AG09319 (cell line): ENCODE measurements at places on chromosomes 12 and 14.

GRCh38 chr12:3251691-3252090, 174.5 kb downstream of the TSPAN9 start:
- DNase-seq: no peak

- no peak for DNase-seq
These were observed 1.4 kb upstream of the FOXN3 start for GRCh38 chr14:89418452-89418851.

DNA sequence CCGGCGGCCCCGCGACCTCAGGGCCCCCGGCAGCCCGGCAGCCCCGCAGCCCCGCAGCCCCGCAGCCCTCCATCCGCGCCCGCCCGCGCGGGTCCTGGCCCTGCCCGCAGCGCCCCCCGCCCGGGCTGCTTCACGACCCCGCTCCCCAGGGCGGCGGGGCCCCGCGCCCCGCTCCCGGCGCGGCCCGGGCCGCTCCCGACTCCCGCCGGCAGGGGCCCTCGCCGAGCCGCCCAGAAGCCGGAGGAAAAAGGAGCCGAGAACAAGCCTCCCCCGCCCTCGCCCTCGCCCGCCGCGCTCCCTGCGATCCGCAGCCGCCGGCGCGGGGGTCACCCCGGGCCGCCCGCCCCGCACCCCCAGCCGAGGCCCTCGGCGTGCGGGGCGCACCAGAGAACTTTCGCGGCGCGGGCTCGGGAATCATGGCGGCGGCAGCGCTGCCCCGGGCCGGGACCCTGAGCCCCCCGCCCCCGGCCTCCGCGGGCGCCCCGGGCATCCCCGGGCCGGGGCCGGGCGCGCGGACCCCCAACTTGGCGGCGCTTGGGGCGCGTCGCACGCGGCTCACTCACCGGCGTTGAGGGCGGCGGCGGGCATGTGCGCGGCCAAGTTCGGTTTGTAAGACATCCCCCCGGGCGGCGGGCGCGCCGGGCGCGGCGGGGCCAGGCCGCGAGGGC, 521 bp downstream of the CDK2AP1 start:
- no peak for DNase-seq

DNA sequence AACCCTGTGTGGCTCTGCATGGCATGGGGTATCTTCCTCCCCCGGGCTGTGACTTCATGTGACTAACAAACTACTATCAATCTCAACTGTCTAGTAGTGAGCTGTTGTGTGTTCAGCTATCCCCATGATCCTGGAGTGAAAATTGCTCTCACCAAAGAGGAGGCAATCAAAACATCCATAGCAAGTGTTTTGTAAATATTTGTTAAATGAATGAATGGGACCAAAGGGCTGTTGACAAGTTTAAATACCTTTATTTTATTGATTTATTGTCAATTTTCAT, 138.1 kb upstream of the CPM start:
- no peak for DNase-seq

GRCh38 chr12:92769124-92769901, 66.5 kb downstream of the PLEKHG7 start:
- no peak for DNase-seq

DNA sequence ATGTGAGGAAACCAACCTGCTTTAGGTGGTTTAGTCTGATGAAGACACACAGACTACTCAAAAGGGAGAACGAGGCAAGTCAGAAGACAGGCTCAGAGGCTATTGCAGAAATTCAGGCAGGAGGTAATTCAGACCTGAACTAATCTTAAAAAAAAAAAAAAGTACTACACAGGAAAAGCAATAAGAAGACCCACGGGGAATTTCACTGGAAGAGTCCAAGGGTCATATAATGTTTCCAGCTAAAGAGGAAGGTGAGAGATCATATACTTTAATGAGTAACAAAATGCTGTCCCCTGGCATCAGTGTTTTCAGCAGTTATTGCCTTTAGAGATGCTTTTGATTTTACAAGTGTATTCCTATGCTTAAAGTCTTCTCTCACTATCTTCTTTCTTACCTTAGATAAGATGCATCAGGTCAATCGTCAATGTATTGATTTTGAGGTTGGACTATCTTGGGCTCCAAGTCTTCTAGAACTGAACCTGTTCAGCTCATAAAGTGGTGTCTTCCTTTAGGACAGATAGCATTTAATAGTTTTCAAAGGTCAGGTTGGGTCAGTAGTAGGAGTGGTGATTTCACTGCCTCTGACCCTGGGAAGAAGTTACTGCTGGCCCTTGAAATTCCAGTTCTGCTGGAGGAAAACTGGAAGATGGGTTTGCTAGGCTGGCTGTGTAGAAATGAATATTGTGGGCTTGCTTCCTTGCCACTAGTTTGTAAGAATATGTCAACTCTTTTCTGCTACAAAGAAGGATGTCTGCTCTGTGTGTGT, 60.0 kb downstream of the FAR2 start:
- no peak for DNase-seq
